ENCODE measurements at places on chromosomes 2 and 18.

- no peak for DNase-seq
Measured at GRCh38 chr2:70796262-70796661, 5.8 kb upstream of the FIGLA start.

- peak; percentile 83 for DNase-seq
Measured at GRCh38 chr2:227472265-227473121, 537 bp downstream of the AGFG1 start.

GRCh38 chr2:10120877-10121574, 1.5 kb upstream of the RRM2 start:
- DNase-seq, result peak; percentile 39

DNA sequence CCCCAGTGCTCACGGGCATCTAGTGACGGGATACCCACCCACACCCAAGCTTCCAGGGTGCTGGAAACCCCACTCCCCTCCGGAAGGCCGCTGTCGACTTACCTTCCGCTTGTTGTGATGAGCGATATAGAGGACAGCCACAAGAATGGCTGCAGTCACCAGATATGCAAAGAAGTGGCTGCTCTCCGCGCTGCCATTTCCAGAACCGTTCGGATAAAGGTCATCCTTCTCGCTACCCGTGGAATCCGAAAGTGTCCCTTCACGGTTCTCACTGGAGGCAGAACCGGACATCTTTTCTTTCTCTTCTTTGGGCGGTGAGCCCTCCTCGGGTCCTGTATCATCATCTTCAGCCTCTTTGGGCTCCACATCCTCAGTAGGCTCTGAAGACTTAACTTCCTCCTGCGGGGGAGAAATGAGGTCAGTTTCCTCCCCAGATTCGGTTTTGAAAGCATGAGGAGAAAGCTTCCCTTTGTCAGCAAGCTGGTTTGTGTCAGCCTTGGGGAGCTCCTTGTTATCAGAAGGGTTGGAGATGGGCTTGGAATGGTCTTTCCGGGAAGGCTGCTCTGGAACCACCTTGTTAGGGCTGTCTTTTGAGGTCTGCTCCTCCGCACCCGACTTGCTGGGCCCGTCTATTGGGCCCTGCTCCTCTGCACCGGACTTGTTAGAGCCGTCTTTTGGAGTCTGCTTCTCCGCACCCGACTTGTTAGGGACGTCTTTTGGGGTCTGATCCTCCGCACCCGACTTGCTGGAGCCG, 1.2 kb downstream of the TGOLN2 start:
- no peak for DNase-seq

Measured in right kidney (tissue), 9 donors.